ENCODE measurements at places on chromosomes 12 and 14.

- no peak for DNase-seq
These were observed 17.1 kb upstream of the STYK1 start for GRCh38 chr12:10690906-10691305.

DNA sequence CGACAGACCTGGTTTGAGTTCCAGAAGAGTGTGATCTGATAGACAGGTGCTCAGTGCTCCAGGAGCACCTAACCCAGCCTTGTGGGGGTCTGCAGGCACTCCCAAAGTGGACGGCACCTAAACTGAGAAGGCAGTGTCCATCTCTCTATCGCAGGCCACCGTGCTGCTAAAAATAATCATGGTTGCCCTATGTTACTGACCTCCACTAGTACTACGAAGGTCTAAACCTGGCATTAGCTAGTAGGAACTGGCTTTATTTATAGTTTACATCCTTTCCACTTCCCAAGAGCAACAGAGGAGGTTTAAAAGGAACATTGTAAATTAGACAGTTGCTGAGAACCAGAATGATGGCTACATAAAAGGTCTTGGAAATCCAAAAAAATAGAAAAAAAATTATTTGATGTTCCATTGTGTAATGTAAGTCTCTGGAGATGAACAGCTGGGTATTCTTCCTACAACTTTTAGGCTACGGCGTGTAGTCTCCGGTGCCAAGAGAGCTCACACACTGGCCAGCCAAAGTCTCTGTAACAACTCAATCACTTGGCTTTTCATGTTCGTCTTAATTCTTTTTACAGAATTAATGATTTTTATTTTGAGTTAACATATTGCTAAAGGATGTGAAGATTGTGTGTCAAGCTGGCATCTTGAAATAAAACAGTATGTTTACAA lies 27.3 kb downstream of the PPFIBP1 start:
- DNase-seq: no peak

- peak; percentile 62 for DNase-seq
These were observed 45.1 kb upstream of the PNMA1 start for GRCh38 chr14:73759183-73759713.

DNA sequence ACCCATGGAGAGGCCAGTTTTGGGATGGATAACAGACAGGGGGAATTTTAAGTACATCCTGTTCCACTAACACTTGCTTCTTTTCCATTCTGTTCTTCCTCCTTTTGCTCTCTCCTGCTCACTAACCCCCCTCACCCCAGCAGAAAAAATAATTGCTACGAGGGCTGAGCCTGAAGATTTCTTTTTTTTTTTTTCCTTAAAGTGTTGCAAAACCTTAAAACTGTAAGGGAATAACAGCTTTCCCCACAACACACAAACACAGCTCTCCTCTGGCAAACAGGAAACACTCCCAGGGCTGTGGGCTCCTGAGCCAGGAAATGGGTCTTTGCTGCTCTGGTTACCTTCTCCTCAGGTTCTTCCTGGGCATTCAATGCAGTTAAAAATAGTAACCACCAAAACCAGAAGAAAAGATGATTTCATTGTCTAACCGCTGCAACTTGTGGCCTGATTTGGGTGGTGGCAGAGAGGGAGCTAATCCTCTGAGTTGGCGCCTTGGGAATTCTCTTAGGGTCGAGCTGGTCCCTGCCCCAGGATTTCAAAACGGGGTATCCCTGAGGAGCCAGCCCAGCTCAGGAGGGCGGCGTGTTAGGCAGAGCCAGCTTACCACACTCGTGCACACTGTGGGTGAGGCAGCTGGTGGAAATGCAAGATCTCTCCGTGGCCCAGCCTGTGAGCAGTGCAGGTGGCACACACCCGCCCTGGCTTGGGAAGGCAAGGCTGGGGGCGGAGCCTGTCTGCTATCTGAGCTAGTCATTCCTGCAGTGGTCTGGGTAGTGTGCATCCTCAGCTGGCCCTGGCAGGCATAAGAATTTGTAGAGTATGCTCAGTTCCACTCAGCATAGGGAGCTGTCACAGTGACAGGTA lies 17.1 kb upstream of the EMP1 start:
- DNase-seq: peak; percentile 94

GRCh38 chr14:61504901-61505300 lies 183.5 kb downstream of the PRKCH start:
- DNase-seq: no peak

All from RPMI8226 (cell line).